ENCODE measurements at places on chromosomes 7 and 10.

DNA sequence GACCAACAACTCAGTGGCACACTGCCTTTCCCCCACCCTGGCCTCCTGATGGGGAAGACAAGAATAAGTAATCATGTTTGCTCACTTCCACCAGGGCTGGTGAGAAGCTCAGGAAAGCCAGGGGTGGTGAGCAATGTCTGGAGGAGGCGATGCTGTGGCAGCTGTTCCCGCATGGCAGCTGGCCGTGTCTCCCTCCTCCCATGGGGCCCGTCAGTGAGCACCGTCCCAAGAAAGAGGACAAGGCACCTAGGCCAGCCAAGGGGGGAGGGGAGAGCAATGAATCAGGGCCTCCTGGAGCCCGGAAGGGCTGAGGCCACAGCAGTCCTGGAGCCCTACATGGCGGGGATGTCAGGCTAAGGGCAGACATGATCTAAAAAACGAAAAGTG lies 69.2 kb upstream of the INSIG1 start:
- DNase-seq, result no peak

DNA sequence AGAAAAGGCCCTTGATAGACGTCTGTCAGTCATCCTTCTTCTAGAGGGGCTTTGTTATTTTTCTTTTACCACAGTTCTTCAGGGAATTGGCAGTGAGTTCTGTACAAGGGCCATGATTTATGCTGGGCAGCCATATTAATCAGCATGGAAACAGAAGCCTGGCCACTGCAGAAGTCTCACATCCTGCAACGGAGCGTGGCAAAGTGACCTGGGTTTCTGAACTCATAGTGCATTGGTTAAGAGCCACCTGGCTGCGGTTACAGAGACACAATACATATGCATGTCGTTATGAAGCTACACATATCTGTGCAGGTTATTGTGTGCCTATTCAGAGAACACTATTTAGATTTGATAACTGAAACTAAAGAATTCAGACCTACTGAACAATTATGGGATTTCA lies 419.4 kb upstream of the CELF2 start:
- no peak for DNase-seq

DNA sequence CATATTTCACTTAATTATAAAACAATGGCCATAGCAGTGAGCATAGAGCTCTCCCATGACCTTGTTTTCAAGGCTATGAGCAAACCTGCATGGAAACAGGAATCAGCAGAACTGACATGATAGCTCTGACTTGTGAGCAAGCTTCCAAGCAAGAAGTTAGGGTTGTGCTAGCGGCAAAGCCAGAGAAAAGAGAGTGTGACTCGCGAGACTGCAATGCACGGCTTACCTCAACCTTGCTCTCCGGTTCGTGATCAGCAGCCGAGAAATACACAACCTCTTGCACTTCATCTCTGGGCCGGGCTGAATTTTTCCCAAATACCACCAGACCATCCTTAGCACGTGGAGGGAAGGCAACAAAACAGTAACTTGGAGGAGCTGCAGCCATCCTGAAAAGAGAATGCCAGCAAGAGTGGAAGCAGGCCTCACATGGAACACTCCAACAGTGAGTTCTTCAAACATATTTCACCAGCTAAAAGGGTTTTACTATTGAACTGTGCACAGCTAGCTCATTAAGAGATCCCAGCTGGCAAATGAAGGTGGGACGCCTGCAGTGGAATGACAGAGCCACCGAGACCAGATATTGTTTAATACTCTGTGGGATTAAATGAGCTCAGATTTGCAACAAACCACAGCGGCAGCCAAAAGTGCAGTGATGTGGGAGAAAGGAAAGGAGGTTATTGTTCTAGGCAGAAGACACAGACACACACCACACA lies 20.8 kb downstream of the SCRN1 start:
- DNase-seq, result no peak

DNA sequence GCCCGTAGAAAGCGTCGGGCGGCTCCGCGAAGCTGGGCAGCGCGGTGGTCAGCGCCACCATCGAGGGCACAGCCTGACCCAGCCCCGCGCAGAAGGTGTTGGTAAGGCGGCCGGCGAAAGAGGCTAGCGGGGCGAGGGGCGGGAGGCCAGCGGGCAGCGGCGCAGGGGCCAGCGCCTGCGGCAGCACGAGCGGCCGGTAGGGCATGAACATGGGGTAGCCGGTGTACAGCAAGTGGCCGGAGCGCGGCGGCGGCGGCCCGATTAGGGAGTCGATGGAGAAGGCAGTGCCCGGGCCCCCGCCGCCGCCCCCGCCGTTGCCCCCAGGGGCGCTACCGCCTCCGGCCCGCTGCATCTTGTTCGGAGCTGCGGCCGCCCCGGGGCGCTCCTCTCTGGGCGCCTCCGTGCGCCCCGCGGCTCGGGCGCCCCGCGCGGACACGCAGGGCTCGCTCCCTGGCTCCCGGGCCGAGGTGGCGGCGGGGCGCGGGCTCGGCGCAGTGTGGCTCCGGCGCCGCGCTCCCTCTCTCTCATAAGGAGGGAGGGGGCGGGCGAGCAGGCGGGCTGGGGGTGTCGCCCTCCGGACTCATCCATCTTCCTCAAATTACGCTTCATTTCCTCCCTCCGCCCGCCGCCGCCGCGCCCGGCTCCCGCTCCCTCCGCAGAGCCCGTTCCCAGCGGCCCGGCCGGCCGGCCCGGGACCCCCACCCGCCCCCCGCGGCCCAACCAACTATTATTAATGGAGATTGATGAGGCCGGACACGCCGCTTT lies at the start of gene GBX1:
TSS of gene GBX1 (minus strand) at position 498 of the 765 bp plus-strand sequence. CDS start at position 352, 146 bp downstream.
- no peak for DNase-seq

- no peak for DNase-seq
Measured at GRCh38 chr10:58867683-58868082, 308.8 kb upstream of the PHYHIPL start.

DNA sequence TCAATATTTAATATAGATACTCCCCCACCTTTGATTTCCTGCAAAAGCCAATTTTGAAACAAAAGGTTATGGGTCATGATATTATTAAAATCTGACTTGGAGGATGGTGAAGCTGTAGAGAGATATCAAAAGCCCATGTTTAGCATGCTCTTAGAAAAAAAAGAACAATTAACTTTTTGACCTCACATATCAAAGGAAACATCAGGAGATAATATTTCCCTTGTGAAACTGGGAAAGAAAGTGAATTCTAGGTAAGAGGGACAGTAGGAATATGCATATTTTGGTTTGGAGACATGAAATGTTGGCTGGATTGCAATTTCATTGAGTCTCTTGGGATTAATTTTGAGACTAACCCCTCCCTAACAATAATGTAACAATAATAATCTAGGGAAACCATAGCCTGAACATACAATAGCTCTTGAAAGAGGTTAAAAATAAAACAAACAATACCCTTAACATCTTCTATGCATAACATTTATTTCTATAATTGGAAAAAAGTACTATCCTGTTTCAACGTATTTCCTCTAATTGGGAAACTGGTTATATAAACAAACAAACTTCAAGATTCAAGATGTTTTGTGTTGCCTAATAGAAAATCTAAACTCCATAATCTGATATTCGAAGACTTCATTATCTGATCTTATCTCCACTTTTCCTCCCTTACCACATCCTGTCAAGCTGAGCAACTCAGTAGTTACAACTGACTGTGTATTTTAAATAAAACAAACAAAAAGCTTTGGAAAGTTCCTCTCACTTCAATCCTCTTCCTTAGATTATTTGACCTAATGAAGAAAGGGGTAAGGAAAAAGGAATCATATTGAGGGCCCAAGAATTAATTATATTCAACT lies 14.8 kb downstream of the TMEM26 start:
- no peak for DNase-seq

DNA sequence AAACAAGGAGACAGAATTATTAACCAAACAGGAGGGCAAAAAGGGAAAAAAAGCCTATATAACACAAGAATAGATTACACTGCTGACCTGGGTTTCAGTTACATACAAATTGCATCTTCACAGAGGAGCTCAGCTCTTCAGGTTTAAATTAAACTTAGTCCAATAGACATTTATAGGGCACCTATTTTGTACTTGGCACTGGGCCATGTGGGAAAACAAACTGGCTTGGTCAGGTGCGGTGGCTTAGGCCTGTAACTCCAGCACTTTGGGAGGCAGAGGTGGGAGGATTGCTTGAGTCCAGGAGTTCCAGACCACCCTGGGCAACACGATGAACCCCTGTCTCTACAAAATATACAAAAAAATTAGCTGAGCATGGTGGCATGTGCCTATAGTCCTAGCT lies 62.3 kb upstream of the CCDC6 start:
- DNase-seq, result no peak

- DNase-seq, result no peak
Measured at GRCh38 chr7:4958477-4959301, at the start of gene MMD2. MMD2 (minus strand) TSS chr7:4959187; CDS start chr7:4959017, 170 bp downstream.

DNA sequence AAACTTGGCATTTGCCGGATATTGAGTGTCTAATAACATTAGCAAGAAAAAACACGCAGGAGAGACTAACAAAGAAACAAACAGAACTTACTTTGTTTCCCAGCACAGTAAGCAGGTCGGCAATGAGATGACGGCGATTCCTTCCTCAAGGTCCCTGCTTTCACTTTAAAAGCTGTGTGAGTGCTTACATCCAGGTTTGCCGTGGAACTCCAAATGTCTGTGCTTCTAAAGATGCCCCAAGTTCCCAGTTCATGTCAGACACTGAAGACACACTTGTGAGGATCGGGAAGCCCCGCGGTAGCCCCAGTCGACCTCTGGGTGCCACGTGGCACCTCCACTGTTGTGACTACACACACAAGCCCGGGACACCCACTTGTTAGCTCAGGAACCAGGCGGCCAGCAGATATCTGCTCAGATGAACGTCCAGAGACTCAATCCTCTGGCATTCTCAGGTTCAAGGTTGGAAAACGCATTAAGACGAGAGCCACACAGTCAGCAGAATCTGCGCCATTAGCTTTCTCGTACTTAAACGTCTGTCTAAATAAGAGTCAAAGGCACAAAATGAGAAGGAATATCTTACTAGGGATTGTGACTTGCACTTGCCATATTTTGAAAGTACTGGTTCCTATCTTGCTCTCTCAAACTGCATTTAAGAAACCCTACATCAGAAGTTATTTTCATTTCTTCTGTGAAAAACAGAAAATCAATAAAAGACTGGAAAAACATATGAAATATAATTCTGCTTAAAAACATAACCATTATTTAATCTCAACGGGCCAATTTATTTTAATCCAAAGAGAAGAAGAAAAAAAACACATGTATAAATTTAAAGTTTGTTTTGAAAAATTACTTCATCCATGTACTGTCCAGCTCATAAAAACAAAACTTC lies 207.6 kb upstream of the KLF14 start:
- DNase-seq, result no peak

Data from erythroblast (primary cell).